CD4-positive, alpha-beta T cell treated with Interleukin-15 for 1 hour (primary cell): ENCODE measurements at places on chromosomes 16 and 17.

DNA sequence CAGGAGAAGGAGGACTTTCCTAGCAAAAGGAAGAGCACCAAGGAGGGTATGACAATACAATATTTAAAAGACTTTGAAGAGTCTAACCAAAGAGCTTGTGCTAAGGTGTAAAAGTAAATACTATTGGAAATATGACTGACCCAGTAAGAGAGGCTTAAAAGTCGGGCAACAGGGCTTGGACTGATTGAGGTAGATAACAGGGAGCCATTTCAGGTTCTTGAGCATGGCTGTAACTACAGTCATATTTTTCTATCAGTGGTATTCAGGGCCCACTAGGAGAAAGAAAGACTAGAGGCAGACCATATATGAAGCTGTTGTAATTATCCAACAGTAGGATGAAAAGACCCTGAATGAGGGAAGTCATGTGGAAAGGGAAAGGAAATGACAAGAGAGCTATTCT, 62.3 kb downstream of the SMURF2 start:
- no peak for DNase-seq

DNA sequence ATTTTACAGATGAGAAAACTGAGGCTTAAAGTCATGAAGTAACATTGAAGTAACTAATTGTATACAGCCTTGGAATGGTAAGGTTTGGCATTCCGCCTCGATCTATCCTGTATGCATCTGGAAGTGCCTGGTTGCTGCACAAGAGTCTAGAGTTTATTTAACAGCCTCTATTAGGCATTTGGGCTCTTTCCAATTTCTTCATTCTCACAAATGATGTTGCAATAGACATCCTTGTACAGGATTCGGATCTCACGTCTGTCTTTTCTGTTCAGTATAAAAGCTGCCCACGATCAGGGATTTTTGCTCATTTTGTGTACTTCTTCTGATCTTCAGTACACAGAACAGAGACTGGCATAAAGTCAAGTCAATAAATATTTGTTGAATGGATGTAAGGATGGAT, 100.5 kb downstream of the AIPL1 start:
- DNase-seq, result no peak

DNA sequence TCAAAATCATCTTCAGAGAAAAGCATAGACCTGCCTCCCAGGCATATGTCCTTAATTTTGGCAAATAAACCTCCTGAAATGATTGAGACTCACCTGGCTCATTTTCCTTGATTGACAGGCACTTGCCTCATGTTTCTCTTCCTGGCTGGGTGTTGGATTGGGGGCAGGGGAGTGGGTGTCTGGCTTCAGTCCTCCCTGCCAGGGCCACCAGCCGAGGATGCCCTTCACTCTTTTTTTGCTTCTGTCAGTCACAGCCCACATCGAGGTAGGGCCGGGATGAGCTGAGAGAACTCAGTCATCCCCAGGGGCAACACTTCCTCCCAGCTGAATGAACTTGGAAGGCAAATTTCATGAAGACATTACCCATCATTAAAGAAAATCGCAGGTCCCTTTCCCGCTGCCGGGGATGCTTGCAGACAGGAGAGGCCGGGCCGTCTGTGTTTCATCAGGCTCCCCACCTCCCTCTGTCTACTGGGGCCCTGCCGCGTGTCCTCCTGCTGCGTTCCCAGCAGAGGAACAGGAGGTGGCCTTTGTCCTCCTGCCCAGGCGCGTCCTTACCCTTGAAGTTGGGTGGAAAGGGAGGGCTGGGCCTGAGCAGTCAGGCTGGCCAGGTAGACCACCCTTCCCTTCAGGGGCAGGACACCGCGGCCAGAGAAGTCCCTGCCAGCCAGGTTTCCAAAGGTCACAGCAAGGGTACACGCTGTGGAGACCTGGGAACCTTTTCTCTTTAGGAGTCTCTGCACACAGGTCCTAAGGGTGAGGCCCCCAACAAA, 11.2 kb upstream of the DNAH17 start:
- DNase-seq, result no peak

DNA sequence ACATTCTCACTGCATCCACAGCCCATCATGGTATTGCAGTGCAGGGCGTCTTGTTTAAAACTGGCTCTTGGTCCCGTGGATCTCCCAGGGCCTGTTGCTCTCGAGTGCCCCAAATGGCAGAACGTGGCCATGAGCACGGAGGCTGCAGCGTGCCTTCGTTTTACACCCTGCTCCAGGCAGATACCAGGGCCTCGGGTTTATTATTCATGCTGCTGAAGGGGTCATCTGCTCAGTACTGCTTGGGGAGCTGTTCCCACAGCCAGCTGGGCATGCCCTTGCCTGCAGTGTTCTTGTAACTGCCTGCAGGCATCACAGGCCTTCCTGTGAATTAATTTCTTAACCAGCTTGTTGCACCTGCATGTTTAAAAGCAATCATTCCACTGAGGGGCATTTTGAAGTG, 129.7 kb upstream of the CHMP6 start:
- peak; percentile 30 for DNase-seq

DNA sequence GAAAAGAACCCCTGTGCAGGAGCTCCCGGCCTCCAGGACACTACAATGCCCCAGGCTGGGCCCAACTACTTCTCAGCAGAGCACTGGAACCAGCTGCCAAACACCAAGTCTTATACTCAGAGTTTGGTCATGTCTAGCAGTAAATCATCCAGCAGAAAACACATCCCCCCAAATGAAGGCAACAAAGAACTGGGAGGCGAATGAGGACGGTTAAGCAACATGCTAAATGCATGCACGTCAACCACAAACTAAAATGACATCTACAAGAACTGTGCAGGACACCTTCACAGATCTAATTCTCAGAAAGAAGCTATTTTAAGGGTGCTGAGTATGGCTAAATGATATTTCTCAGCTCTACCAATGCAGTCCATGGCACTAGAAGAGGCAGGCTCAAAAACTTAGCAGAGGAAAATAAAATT, 7.6 kb upstream of the IRX5 start:
- DNase-seq, result no peak

DNA sequence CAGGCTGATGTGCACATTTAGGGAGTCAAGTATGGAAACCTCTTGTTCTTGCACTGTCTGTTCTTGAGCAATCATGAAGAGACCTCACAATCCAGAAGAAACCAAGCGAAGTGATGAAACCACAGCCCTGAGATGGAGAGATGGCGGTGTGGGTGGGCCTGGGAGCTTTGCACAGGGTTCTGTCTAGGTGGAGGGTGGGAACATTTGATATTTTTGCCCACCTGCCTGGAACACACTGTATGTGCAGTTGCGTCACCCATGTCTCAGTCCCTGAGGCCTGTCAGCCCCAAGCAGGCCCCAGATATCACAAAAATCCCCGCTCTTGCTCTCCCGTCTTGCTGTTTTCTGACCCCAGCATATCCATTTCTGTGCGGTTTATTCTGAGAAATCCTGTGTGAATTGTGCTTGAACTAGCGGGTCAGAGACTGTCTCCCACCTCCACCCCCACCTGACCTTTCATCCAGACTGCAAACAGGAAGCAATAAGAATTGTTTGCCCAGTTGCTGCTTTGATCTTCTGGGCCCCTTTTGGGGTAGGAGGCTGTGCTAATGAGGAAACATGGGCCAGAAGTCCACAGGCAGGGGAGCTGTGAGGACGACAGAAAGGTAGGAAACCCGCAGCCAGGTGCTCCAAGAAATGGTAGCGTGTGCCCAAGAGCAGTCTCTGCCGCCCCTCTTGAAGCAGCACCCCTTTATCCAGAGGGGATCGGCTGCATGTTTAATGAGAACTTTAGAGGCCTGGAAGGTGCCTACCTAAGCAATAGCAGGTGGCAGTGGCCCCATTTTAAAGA, 183.8 kb downstream of the CCDC182 start:
- no peak for DNase-seq

DNA sequence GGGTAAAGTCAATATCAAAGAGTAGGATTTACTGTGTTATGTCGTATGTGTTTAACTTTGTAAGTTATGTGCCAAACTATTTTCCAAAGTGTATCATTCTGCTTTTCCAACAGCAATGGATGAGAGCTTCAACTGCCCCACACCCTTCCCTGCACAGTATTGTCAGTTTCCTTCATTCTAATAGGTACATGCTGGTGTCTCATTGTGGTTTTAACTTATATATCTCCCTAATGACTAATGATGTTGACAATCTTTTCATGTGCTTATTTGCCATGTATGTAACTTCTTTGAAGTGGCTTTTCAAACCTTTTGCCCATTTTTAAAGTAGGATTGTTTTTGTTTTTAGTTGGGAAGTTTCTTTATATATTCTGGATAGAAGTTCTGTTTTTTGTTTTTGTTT, 3.8 kb downstream of the DDX19B start:
- no peak for DNase-seq

GRCh38 chr17:39823407-39824054, 40.6 kb downstream of the IKZF3 start:
- DNase-seq, result no peak

- DNase-seq, result peak; percentile 21
These were observed 67.9 kb downstream of the ZZEF1 start for GRCh38 chr17:4074831-4075495.

- no peak for DNase-seq
These were observed 12.1 kb upstream of the ZFHX3 start for GRCh38 chr16:73059779-73060615.

GRCh38 chr17:42341568-42341967, 46.7 kb downstream of the STAT3 start:
- no peak for DNase-seq

DNA sequence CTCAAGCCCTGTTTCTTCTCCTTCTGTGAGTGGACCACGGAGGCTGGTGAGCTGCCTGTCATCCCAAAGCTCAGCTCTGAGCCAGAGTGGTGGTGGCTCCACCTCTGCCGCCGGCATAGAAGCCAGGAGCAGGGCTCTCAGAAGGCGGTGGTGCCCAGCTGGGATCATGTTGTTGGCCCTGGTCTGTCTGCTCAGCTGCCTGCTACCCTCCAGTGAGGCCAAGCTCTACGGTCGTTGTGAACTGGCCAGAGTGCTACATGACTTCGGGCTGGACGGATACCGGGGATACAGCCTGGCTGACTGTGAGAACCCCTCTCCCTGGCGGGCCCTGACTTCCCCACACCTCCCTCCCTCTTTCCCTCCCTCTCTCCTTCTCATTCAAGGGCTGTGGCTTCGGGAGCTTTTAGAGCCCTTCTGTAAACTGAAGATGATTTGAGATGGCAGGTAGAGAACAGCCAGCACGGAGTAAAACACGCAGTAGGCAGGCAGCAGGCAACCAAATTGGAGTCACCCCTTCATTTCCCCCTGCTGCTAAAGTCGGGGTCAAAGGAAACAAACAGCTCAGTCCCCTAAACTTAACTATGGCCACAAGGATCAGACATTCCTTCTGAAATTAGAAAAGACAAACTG, 3.9 kb downstream of the SPACA3 start:
- no peak for DNase-seq

GRCh38 chr16:84514874-84515835, 10.7 kb upstream of the MEAK7 start:
- DNase-seq, result peak; percentile 86

DNA sequence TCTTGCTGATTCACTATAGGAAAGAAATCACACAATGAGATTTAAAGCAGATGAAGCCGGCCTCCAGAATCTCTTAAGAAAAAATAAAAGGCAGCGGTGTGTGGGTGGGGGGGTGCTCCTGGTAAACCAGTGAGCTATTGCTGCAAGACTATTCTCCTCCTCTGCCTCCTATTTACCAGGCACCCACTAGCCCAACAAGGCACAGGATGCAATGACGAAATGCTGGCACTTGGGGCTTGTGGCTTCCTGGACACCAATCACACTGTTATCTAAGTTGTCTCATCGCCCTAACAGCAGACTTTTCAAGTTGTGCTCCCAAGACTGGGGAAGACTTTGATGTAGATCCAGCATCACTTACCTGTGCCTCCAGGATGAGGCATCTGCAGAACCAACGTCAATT, 50.2 kb upstream of the NDRG4 start:
- DNase-seq, result no peak

DNA sequence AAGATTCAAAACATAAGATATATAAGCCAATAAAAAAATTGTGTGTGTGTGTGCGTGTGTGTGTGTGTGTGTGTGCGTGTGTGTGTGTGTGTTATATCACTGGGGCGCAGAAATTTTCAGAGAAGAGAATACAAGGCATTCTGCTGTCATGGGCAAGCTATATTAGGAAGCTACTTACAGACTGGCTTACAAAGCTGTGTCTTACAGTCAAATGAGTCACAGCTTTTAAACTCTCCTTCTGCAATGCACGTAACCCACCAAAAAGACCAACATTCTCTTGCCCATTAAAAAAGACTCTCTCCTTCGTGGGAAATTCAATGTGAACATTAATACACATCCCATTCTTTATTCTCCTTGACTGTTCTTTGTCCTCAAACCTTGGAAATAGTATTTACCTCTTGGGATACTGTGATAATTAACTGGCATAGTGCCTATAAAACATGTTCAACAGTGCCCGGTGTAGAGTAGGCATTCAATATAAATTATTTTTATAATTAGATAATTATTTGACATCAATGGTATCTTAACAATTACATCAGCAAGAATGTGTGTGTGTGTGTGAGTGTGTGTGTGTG, 860.4 kb upstream of the SOX9 start:
- no peak for DNase-seq

- no peak for DNase-seq
These were observed 324.6 kb downstream of the C16orf95 start for GRCh38 chr16:86992587-86992986.

DNA sequence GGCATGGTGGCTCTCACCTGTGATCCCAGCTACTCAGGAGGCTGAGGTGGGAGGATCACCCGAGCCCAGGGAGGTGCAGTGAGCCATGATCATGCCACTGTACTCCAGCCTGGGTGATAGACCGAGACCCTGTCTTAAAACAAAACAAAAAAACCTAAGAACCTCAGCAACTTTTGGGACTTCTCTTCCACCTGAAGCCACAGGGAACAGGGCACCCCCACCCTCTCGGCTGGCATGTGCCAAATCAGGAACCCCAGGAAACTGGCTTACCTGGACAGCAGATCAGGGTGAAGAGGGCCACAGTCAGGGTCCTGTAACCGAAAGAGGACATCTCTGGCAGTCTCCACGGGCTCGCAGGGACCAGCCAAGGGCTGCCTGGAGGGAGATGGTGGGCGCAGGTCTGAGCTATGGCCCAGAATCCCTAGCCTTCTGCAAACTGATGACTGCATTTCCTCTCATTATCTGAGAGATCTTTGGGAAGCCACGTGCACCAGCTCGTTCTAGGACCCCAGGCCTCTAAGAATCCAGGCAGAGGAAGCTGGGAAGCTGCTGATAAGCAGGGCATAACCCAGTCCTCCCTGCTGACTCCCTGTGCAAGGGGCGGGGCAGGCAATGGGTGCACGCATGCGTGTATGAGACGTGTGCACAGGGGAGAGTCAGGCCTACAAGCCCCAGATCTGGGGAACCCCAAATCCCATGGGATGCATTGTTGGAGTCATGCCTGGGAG, 8.4 kb downstream of the PRR29 start:
- no peak for DNase-seq

- DNase-seq, result no peak
These were observed 18.5 kb downstream of the NFE2L1 start for GRCh38 chr17:48066656-48067055.

- DNase-seq, result no peak
These were observed 20.7 kb downstream of the SPNS2 start for GRCh38 chr17:4519361-4519788.

- no peak for DNase-seq
These were observed 16.9 kb downstream of the EEF2K start for GRCh38 chr16:22222998-22223397.
